ENCODE measurements at places on chromosomes 4 and X.
A peak's percentile ranks its signal among the peaks of the same experiment; 100 is the strongest.

DNA sequence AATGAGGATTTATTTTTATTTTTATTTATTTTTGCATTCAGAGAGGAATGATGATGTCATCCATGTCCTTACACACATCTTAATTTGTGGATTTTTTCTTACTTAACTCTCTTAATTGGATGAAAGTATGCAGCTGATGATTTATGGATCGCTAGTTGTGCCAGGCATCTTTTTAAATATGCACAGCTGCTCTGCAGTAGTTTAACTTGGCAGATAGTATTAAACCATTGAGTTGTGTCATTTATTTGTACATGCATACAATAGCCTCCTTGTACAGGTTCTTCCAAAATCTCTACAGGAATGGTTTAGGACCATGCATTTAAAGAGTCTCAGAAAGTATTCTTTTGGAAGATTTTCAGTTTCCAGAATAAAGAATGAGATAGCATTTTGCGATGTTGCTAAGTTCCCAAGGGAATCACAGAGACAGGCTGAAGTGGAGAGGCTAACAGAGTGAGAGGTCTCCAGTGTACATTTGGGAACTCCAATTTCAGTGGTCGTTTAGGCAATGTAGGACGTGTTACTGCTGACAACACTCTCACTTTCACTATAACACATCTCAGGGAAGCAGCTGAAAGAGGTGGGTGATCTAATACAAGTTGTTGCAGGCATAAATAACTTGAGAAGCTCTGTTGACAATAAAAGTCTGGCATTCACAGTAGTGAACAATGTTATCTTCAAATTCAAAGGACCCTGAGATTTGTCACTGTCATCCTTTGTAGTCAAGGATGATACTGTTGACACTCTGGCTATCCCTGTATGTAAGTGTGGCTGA, 49.9 kb upstream of the SCRG1 start:
- DNase-seq: peak; percentile 85

GRCh38 chrX:10173331-10173900, 16.6 kb downstream of the CLCN4 start:
- peak; percentile 50 for DNase-seq

GRCh38 chr4:10582059-10582686, 102.4 kb downstream of the CLNK start:
- peak; percentile 37 for DNase-seq

DNA sequence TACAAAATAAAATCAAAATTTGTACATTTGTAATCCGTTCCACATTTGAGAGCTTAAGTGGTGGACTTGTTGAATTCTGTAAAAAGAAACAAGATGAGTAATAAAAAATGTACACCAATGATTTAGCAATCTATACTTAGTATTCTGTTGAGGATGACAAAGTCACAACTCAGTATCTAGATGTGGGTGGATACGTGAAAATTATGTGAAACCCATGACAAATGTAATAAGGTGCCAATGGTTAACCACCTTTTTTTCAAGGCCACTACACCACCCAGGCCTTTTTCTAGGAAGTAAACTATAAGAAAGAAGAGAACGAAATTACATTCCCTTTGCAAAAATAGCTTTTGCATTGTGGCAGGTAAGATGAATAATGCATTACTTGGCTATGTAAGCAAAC, 77.0 kb downstream of the ATP8A1 start:
- DNase-seq: no peak

DNA sequence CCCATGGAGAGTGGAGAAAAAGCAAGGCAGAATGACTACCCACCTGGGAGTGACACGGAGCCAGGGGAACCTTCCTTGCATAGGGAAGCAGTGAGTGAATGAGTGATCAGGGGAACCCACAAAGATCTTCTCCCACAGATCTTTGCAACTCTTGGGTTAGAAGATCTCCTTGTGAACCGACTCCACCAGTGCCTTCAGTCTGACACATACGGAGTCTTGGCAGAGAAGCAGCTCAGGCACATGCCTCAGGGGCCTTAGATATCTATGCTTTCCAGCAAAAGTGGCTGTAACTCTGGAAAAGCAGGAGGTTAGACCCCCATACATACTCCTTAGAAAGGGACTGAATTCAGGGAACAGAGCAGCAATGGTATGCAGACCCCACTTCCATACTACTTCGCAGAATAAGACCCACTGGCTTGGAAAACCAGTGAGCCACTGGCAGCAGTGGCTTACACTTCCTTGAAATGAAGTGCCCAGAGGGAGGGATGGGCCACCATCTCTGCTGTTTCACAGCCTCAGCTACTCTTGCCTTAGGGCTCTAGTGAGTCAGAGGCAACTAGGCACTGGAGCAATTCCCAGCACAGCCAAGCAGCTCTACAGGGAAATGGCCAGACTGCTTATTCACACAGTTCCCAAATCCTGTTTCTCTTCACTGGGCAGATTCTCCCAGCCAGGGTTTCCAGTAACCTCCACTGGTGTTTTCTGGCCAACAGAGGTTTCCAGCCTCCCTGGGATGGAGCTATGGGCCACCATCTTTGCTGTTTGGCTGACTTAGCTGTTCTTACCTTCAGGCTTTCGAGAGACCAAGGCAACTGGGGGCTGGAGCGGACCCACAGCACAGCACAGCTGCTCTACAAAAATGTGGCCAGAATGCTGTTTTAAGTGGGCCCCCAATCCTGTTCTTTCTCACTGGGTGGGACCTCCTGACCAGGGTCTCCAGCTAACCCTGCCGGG, 82.8 kb upstream of the TCEAL2 start:
- DNase-seq: no peak

GRCh38 chrX:112769034-112769433, 71.6 kb downstream of the AMOT start:
- no peak for DNase-seq

- no peak for DNase-seq
Observed at GRCh38 chrX:5644776-5645175, 583.9 kb downstream of the NLGN4X start.

GRCh38 chr4:130197946-130198345, 1102.0 kb downstream of the C4orf33 start:
- no peak for DNase-seq

GRCh38 chrX:115356369-115356768, 66.9 kb downstream of the LUZP4 start:
- DNase-seq: no peak

- no peak for DNase-seq
Observed at GRCh38 chr4:70927502-70928137, 25.5 kb downstream of the MOB1B start.

- DNase-seq: no peak
Observed at GRCh38 chr4:47990145-47990544, 26.3 kb downstream of the CNGA1 start.

- no peak for DNase-seq
Observed at GRCh38 chr4:183909801-183910200, 4.7 kb downstream of the STOX2 start.

- peak; percentile 0 for DNase-seq
Observed at GRCh38 chrX:7889680-7890079, 37.5 kb downstream of the PNPLA4 start.

- no peak for DNase-seq
Observed at GRCh38 chr4:183437452-183437851, 7.0 kb upstream of the CDKN2AIP start.

- no peak for DNase-seq
Observed at GRCh38 chrX:145886469-145886868, 68.8 kb downstream of the SLITRK2 start.
